ENCODE measurements at places on chromosomes 12 and 14. TPM values are rescaled to one million over a fixed set of nuclear protein-coding genes. Genes with fewer than 3 reads are reported as not detected.

DNA sequence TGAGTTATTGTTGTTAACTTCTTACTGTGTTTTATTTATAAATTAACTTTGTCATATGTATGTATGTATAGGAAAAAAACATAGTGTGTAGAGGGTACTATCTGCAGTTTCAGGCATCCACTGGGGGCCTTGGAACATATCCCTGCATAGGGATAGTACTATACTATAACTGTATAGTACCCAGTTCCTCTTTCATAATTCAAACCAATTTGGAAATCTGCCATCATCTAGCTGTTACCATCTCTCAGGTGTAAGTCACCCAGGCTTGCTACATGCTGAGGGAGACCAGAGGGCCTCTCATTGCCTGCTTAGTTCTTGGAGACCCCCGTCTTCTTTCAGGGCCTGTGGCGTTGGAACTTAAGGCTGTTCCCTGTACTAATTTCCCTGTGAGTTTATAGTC is 12.9 kb upstream of the DCD start:
- H3K36me3 ChIP-seq = no peaks in the 10 kb centered on the region
- no peak overlapping the region for H3K27ac ChIP-seq

GRCh38 chr12:79844693-79845092 is 90.2 kb downstream of the PPP1R12A start:
- no peaks in the 10 kb centered on the region for H3K27me3 ChIP-seq
- no peak overlapping the region for H3K4me3 ChIP-seq
- peaks cover 5% of the 10 kb centered on the region for H3K4me1 ChIP-seq

DNA sequence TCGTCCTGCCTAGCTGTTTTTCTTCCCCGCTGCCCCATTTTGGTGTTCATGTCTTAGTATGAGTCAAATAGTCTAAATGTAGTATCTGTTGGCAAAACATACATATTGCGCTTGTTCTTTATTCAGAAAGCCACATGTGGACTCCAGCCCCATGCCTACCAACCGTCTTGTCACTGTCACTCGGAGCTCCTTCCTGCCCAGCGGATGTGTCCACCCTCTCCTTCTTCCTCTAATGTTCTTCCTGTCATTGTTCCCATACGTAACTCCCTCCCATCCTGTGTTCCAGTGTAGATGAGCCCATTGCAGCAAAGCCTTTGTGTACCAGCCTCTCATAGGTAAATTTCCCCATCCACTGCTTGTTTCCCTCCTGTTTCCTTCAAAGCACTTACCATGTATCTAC is 120.5 kb downstream of the TMX1 start:
- H3K4me1 ChIP-seq = no peaks in the 10 kb centered on the region
- no peaks in the 10 kb centered on the region for H3K27me3 ChIP-seq
- no peaks in the 10 kb centered on the region for H3K36me3 ChIP-seq
- H3K4me3 ChIP-seq = no peak overlapping the region

GRCh38 chr14:105888784-105889665 is 362.6 kb downstream of the TMEM121 start:
- H3K4me3 ChIP-seq = no peak overlapping the region
- no peak overlapping the region for H3K27ac ChIP-seq
- H3K4me1 ChIP-seq = no peaks in the 10 kb centered on the region
- no peaks in the 10 kb centered on the region for H3K27me3 ChIP-seq

- H3K36me3 ChIP-seq = no peaks in the 10 kb centered on the region
- no peak overlapping the region for H3K4me3 ChIP-seq
- no peaks in the 10 kb centered on the region for H3K4me1 ChIP-seq
- no peak for DNase-seq
- no peaks in the 10 kb centered on the region for H3K27me3 ChIP-seq
Observed at GRCh38 chr12:104026841-104027599, 23.0 kb downstream of the GLT8D2 start.

DNA sequence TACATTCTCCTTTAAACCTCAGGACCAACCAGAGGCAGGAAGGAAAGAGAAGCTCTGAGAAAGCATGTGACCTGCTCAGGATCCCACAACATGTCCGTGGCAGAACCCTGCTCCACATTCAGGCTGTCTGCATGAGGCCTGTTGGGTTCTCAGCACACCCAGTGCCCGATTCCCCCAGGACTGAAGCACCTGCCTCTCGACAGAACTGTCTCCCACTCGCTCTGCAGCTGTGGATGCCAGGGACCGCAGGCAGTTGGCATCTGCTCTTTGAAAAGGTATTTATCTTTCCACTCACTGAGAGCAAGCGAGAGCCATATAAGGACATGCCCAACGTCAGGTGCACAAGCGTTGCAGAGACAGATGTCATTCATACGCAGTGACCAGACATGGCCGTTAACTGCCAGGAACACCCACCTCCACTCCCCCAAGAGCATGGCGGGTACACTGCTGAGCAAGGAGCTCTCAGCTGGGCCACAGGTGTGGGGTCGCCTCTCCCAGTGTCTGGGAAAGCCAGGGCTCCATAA is 18.9 kb downstream of the PITPNM2 start:
- no peak for DNase-seq
- peaks cover 2% of the 10 kb centered on the region for H3K4me1 ChIP-seq
- no peaks in the 10 kb centered on the region for H3K27me3 ChIP-seq
- no peaks in the 10 kb centered on the region for H3K36me3 ChIP-seq
- no peak overlapping the region for H3K27ac ChIP-seq

GRCh38 chr12:47721431-47721973 is 3.8 kb downstream of the ENDOU start:
- no peaks in the 10 kb centered on the region for H3K27me3 ChIP-seq
- H3K4me3 ChIP-seq = no peak overlapping the region
- H3K4me1 ChIP-seq = peaks cover 10% of the 10 kb centered on the region
- H3K27ac ChIP-seq = no peak overlapping the region
- DNase-seq = no peak

- no peaks in the 10 kb centered on the region for H3K36me3 ChIP-seq
- H3K27me3 ChIP-seq = no peaks in the 10 kb centered on the region
- no peak overlapping the region for H3K4me3 ChIP-seq
Observed at GRCh38 chr14:77306851-77307496, 13.7 kb downstream of the POMT2 start.

Gene PARP2
- total RNA-seq = 13.9 TPM

Gene CMKLR1
- 2.2 TPM for total RNA-seq

Gene PZP
- total RNA-seq = 0.08 TPM

Gene RNF212B
- 1.2 TPM for total RNA-seq
